ENCODE measurements at places on chromosomes 12 and 14.

DNA sequence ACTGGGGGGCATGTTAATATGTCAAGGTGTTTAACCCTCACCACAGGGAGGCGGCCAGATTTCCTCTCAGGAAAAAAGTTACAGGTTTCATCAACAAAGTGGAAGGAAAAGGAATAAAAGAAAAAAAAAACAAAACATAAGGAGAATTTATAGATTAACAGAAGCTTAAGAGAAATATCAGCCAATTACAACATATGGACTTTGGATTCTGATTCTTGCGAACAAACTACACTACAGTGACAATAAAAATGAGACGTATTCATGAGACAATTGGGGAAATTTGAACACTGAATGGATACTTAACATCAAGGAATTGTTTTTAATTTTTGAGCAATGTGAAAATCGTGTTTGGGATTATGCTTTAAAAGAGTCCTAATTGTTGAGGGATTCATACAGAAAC, 60.4 kb downstream of the CALM1 start:
- DNase-seq = no peak

DNA sequence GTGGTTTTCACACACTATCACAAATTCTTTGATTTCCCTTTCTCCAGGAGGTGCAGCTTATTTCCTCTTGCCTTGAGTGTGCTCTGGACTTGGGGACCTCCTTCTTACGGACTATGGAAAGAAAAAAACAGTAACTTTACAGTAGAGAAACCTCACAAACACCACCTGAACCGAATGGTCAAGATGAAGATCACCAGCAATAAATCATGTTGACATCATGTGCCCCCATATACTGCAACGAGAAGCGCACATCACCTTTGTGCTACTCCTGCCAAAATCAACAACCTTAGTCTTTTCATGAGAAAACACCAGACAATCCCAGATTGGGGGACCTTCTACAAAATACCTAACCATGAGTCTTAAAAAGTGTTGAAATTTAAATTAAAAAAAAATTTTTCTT, 13.3 kb upstream of the NYNRIN start:
- no peak for DNase-seq

GRCh38 chr14:101737414-101738339, 23.8 kb upstream of the PPP2R5C start:
- DNase-seq = no peak

GRCh38 chr14:22047115-22047514, 373.5 kb upstream of the OR4E1 start:
- peak; percentile 72 for DNase-seq

GRCh38 chr12:132213359-132214160, 69.3 kb downstream of the NOC4L start:
- DNase-seq = no peak

- no peak for DNase-seq
Observed at GRCh38 chr12:56257491-56258067, 605 bp downstream of the ANKRD52 start.

- no peak for DNase-seq
Observed at GRCh38 chr14:102250636-102251035, 54.3 kb downstream of the MOK start.

DNA sequence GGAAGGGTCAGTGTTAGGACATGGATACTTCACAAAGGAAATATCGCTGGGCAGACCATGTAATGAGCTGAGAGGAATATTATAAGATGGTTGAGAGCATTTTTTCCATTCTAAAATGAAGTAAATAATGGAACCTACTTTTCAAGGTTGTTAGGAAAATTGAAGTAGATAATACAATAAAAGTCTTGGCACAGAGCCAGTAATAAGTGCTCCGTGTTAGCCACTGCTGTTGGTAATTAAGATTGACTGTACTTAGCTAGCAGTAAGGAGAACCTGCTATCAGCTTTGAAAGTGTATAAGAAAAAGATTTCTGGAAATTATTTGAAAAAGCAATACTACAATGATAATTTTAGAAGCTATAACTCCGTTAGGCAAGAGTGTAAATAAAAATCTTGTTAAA, 77.6 kb downstream of the SCAF11 start:
- no peak for DNase-seq

DNA sequence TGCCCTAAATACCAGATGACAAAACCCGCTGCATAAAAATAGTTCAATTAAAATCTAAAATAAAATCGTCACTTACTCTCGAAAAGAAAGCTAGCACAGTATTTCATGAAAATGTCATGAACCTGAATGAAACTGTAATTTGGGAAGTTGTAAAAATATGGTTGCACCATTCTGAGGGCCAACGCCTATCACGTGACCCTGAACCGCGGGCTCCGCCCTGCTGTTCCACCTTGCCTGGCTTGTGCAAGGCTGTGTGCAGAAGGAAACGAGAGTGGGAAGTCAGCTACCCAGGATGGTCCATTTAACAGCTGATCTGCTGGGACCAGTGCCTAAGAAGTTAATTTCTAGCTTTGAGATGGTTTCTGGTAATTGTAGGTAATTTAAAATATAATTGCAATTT, 91.7 kb upstream of the BMP4 start:
- DNase-seq = no peak

GRCh38 chr12:67299526-67299925, 30.4 kb downstream of the CAND1 start:
- DNase-seq = no peak

- no peak for DNase-seq
Observed at GRCh38 chr12:94762259-94762942, 112.0 kb upstream of the TMCC3 start.

GRCh38 chr14:82046512-82047226, 513.0 kb upstream of the SEL1L start:
- DNase-seq = no peak

- no peak for DNase-seq
Observed at GRCh38 chr12:24415934-24416333, 466.5 kb upstream of the SOX5 start.

GRCh38 chr12:125652681-125653080, 587.4 kb downstream of the AACS start:
- DNase-seq = no peak

DNA sequence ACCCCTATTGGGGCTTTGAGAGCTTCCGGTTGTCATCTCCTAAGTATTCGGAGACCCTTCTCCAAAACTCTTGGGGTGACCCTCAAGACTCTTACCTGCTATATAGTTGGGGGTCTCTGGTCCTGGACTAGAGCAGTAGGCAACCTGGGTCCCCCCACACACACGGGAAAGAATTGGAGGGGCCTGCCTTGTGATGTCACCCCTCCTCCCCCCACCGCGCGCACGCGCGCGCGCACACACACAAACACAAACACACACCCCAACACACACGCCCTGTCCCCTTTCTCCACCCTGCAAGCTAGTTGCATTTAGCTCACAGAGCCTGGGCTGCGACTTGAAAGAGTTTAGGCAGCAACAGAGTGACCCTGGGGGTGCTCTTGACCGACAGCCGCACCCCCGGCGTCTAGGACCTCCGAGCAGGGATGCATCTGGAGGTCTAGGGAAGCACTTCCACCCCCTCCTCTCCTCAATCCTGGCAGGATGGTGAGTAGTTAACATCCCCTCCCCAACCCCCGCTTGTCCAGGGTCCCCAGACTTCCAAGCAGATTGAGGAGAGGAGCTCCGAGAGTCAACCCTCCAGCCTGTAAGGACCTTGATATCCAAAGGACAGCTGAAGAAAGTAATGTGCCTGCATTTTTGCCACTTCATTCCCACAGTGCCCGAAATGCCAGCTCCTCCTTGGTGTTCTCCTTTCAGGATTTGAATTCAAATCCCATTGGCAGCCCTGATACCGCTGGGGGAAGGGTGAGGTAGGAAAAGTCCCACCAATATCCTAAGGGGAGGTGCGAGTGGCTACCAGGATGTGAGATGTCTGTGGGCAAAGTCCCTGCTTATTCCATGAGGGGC, 1.4 kb upstream of the DNAJC14 start:
- DNase-seq = no peak

DNA sequence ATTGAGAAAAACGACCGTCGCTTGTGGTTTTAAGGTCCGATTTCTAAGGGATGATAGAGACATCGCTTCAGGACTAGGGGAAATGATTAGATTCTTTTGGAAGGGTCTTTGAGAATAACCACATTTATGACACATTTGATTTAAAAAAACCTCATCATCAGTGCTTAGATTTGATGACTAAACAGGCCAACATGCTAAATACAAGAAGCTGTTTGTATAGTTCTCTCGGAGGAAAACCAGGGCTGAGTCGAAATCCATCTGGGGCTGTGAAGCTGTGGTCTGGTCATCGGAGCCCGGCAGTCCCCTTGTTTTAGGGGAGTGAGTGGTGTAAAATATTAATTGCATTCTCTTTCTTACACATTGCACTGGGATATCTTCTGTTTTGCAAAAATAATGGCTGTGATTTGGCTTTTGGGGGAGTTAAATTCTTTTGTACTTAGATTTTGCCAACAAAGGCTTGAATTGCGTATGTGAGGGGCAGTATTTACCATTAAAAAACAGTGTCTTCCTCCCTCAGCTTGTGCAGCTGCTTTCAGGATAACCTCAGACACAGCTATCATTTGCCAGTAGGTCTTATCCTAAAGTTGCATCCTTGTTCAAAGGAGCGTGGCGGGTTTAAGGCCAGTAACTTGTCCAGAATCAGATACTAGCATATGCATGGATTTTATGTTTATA, 550 bp downstream of the GNG2 start:
- DNase-seq = no peak

- DNase-seq = no peak
Observed at GRCh38 chr14:58736606-58737005, 98.8 kb downstream of the DACT1 start.

GRCh38 chr14:29351996-29352705, 575.5 kb downstream of the PRKD1 start:
- DNase-seq = no peak

- DNase-seq = peak; percentile 10
Observed at GRCh38 chr12:91687052-91688017, 458.3 kb downstream of the BTG1 start.

DNA sequence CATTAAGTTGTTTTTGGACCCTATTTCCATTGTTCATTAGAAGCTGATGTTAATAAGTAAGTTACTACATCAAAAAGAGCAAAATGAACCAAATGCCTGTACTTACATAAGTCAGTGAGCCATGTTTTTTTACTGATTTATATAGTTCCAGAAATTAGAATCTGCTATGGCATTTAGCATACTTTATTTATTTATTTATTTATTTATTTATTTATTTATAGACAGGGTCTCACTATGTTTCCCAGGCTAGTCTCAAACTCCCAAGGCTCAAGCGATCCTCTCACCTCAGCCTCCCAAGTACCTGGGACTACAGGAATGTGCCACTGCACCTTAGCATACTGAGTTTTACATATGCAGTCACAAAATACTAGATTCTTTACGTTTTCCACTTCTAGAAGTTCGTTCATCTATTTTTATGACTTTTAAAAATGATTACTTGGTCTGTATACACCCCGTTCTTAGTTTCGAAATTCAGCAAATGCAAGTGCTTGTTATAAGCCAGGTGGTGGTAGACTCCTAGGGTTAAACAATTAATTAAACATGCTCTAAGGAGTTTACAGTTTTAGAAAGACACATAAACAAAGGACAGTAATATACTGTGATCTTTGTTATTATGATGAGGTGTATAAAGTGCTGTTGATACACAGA, 69.8 kb downstream of the SCFD1 start:
- DNase-seq = no peak

- no peak for DNase-seq
Observed at GRCh38 chr14:69358966-69359365, 39.1 kb downstream of the ERH start.

- DNase-seq = no peak
Observed at GRCh38 chr14:62084020-62084419, 321.8 kb downstream of the SNAPC1 start.

DNA sequence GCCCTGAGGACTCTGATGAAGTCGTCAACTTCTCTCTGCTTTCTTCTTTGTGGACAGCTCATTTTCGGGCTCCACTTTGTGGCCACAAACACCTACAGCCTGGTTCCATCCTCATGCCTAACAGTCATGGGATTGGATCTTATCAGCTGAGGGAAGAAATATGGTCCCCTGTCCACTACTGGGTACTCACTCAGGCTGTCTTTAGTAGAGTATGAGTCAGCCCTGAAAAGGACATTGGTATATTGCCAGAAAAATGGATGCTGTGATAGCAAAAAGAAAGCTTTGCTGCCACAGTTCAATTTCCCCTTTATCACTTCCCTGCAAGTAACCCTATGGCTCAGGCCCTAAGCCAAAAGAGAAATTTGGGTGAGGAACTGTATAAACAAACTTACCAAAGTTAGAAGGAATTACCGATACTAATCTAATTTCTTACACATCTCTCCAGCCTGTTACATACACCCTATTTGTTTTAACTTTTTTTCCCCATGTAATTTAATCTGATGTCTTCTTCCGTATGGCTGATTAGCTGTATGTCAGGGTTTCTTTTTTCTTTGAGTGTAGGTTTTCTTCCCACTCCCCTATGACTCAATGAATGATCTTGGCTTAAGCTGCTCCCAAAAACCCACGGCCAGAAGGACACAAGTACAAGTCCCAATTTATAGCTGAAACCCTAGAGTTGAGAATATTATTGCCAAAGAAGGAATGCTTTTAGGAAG, 29.1 kb downstream of the MTHFD1 start:
- DNase-seq = no peak

DNA sequence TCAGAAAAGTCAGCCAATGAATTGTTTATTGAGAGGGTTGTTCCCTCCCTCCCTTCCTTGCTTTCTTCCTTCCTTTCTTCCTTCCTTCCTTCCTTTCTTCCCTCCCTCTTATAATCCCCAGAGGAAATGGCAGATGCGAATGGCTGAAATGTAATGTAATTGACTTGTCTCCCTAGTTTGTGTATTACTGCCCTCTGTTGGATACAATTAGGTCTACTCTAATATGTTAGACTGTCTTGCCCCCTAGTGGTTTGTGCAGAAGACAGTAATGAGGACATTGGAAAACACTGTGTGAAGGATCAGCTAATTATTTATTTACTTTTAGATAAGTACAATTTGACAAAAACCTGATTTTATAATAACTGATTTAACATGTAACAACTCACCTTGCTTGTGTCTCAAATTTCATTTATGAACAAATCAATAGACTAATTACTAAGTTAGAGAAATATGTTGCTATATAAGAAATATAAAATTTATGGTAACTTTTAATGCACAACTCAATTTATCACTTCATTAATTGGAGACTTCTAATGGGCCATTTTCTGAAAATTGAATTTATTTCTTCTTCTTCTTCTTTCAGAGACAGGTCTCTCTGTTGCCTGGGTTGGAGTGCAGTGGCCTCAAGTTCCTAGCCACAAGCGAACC, 229.8 kb upstream of the LRIG3 start:
- no peak for DNase-seq

GRCh38 chr12:24615967-24616411, 332.9 kb downstream of the BCAT1 start:
- no peak for DNase-seq

GRCh38 chr12:75738486-75738885, 227.1 kb upstream of the KRR1 start:
- DNase-seq = no peak

- DNase-seq = no peak
Observed at GRCh38 chr12:90076851-90077319, 368.2 kb upstream of the ATP2B1 start.

GRCh38 chr12:93778306-93778705, 101.1 kb downstream of the CRADD start:
- no peak for DNase-seq
